Activated gamma-delta T cell treated with anti-CD3 and anti-CD28 coated beads, Interleukin-2, amount 50 U/mL, for 16 hours (primary cell): ENCODE measurements at places on chromosomes 2 and 18.

- no peak for DNase-seq
Measured at GRCh38 chr2:128501700-128502099, 183.0 kb upstream of the HS6ST1 start.

- DNase-seq, result no peak
Measured at GRCh38 chr2:74577448-74577847, 22.9 kb downstream of the DOK1 start.

DNA sequence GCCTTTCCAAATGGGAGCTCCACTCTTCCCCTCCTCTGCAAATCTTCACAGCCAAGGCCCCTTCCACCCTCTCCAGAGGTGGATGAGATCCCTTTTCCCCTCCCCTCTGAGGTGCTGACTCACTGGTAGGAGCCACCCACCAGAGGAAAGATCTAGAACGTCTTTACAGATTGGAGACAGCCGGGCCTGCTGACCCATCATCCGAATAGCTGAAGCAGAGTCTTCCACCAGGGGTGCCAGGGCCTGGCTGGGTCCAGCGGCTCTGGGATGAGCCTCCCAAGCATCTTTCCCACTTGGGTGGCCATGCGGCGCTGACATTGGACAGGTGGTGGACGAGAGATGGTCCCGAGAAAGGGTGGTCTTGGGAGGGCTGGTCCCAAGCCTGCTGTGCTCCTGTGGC, 9.0 kb downstream of the ERFE start:
- DNase-seq, result no peak

DNA sequence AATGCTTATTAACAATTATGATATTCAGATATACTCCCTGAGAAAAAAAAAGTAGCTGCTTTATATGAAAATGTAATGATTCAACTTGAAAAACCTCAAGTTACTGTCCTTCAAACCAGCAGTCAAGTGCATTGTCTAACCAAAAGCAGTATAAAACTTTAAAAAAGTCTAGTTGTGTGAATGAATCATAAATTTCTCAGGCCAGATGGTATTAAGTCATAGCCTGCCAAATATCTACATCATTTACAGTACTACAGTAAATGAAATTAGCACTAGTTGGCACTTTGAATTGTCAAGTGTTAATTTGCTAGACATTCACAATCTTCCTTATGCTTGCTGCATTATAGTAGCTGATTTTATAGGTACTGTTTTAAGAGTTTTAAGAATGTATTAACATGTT, 85.9 kb downstream of the CBLN2 start:
- DNase-seq, result no peak

- no peak for DNase-seq
Measured at GRCh38 chr18:23194155-23194996, 59.1 kb downstream of the CABLES1 start.

DNA sequence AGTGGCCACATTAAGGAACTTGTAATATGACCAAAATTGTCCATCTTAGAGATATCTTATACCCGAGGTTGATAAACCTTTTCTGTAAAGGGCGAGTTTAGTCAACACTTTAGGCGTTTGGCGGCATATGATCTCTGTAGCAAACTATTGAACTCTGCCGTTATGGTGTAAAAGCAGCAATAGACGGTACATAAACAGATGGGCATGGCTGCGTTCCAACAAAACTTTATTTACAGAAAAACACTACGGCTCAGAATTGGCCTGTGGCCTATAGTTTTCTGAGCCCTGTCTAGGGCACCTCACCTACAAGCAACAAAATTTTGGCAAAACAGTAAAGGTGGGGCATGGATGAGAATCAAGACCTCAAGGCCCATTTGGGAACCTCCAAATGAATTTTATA, 121.9 kb upstream of the HAAO start:
- DNase-seq, result no peak
